Stimulated activated CD8-positive, alpha-beta memory T cell treated with anti-CD3 and anti-CD28 coated beads, Interleukin-2, amount 100 ng/mL, for 1 hour (primary cell): ENCODE measurements at places on chromosomes 13 and 19.

DNA sequence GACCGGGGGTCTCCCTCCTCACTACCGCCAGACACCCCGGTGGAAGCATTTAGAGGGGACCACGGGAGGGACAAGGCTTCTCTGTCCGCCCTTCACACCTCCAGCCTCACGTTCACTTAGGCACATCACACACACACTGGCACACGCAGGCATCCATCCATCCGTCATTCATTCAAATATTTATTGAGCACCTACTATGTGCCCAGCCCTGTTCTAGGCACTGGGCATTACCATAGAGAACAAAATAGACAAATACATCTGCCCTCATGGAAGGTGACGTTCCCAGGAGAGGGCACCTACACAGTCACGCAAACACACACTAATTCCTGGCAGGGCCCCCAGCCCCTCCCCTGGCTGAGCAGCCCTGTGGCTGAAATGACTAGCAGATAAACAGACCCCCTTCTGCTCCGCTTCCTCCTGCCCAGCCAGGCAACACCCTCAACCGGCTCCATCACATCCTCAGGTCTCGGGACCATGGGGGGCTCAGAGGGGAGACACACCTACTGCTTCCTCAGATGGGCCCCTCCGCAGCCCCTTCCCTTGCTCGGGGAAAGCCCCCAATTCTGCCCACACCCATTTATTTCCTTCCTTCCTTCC lies 3.7 kb upstream of the NOP53 start:
- DNase-seq: no peak

DNA sequence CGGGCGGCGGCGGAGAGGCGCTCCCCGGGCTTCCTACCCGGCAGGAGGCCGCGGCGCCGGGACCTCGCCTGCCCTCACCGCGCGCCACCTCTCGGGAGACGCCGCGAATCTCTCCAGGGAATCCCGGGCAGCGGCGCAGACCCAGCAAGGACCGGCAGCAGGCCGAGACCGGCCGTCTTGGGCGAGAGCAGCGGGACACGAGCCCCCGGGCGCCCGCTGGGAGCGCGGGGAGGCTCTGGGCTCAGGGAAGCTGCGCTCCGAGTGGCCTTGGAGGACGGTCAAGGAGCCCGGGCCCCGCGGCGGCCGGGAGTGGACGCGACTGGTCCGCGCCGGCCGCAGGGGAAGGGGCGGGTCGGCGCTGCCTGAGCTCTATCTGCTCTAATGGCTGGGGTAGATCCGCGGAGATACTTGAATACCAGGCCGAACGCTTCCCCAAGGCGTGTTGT lies 14.7 kb downstream of the CDX2 start:
- DNase-seq: no peak

DNA sequence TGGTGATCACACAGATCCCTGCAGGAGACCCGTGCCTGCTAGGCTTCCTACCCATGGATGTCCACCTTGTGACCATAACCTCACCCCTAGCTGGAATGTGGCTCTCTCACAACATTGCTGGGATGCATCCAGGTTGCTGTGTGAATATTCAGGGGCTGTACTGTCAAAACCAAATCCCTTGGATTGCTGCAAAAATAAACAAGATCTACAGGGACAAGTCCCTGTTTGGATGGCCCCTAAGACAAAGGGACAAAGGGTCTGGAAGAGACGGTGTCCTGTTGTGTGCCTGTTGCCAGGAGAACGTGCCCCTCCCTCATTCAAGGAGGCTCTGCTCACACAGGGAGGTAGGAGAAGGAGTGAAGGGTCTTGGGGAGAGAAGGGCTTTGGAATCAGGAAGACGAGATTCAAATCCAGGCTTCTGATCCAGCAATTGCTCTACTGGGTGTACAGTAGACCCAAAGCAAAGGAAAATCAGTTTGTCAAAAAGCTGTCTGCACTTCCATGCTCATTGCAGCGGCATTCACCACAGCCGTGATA lies 89.2 kb upstream of the WASF3 start:
- DNase-seq: no peak

DNA sequence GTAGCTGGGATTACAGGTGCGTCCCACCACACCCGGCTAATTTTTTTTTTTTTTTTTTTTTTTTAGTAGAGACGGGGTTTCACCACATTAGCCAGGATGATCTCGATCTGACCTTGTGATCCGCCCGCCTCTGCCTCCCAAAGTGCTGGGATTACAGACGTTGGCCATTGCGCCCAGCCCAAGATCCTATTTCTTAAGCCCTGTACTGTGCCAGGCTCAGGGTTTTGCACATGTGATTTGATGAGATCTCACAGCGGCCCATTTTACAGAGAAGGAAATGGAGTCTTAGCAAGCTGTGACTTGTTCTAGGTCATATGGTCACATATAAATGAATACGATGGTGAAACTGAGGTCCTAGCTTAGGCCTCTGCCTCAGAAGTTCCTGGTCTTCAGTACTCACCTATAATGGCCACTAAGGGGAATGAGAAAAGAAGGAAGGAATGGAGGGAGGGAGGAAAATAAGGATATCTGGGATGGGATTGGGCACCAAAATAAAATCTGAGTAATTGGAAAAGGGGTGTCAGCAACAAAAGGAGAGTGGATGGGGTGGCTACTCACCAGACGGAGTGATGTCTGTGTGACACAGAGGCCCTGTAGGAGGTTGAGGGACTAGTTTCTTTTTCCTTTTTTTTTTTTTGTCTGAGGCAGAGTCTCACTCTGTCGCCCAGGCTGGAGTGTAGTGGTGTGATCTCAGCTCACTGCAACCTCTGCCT lies 1.3 kb downstream of the OSCAR start:
- no peak for DNase-seq

- no peak for DNase-seq
Measured at GRCh38 chr19:12843999-12844732, 5.9 kb downstream of the MAST1 start.

DNA sequence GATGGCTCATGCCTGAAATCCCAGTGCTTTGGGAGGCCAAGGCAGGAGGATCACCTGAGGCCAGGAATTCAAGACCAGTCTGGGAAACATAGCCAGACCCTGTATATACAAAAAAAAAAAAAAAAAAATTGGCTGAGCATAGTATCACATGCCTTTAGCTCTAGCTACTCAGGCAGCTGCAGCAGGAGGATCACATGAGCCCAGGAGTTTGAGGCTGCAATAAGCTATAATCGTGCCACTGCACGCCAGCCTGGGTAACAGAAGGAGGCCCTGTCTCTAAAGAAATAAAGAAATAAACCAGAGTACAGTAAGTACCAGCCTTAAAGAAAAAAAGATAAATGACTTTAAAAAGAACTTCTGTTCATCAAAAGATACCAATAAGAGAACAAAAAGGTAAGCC lies 52.9 kb downstream of the FAM124A start:
- no peak for DNase-seq

DNA sequence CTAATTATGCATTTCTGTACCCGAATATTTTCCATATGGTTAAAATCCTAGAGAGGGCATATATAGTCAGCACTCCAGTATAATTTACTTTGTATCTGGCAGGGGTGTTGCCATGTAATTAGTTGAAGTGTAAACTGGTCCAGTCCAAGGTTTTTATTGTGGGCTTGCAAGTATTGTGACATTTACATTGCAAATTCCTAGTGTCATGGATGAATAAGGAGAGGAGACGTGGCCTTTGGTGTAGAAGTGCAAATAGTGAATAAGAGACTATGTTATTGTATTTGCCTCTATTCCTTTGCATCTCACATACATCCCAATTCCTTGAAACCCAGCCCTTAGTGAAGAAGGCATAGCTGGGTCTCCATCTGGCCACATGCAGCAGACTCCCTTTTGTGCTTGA lies 330.6 kb downstream of the ATP8A2 start:
- no peak for DNase-seq

DNA sequence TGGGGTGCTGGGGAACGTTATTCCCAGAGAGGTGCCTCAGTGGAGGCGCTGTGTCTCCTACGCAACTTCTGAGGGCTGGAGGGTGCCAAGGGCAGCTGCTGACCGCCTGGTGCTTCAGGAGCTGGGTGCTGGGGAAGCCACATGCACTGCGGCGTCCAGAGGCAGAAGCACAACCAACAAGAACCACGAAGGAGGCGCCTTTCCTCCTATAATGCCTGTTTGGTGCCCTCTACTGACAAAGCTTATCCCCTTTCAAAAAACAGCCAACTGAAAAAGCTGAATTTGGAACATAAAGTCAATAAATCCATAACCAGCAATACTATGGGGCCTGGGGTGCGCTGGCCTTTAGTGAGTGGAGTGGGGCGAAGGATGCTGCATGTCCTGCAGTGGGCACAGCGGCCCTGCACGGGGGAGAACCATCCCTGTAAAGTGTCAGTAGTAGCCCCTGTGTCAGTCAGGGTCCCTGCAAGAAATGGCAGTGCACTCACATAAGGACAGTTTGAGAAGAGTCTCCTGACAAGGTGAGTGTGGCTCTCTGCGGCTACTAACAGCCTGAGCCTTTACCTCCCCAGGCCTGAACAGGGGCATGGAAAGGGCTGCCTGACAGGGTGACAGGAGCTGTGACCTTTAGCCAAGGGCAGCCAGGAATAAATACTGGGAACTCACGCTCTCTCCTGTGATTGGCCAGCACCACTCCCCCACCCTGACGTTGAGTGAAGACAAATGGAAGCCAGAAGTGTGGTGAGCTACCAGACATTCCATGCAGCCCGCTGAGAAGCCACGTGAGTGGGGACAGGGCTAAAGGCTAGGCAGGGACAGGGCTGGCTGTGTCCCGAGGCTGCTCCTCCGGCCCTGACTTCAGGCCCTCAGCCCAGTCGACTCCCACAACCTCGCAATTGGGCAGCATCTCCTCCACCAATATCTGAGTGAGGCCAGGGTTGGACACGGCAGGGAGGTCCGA lies 4.5 kb upstream of the B3GNT8 start:
- no peak for DNase-seq

DNA sequence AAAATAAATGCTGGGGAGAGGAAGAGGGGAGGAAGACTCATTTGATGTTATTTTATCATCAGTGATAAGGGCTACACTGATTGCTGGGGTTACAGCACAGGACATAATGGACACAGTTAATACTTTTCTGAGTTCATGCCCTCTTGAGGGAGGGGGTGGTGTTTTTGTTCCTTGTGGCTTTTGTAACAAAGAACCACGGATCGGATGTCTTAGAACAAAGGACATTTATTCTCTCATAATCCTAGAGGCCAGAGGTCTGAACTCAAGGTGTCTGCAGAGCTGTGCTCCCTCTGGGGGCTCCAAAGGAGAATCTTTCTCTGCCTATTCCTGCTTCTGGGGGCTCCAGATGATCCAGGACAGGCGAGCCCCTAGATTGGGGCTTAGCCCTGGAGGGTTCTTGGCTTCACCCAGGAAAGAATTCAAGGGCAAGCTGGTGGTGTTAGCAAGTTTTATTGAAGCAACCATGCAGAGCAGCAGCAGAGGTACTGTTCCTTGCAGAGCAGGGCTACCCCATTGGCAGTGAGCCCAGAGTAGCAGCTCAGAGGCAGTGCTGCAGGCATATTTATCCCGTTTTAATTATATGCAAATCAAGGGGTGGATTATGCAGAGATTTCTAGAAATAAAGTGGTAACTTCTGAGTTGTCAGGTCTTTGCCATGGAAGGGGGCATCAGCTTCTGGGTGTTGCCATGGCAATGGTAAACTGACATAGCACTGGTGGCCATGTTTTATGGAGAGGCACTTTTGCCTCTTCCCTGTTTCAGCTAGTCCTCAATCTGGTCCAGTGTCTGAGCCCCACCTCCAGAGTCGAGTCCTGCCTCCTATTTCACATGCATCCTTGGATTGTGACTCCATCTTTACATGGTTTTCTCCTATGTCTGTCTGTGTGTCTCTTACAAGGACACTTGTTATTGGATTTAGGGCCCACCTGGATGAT lies 18.0 kb downstream of the VAV1 start:
- no peak for DNase-seq

GRCh38 chr13:27953676-27954405 lies 15.3 kb downstream of the CDX2 start:
- peak; percentile 32 for DNase-seq

- no peak for DNase-seq
Measured at GRCh38 chr19:46066471-46066870, 25.7 kb upstream of the IGFL4 start.

GRCh38 chr19:739998-740715 lies 10.8 kb upstream of the MISP start:
- DNase-seq: no peak

- no peak for DNase-seq
Measured at GRCh38 chr19:49790866-49791265, 22.2 kb downstream of the FUZ start.

GRCh38 chr19:10315335-10316214 lies at the start of gene FDX2:
FDX2 (minus strand) TSS chr19:10316015; CDS start chr19:10315996, 19 bp downstream.
- DNase-seq: peak; percentile 88

- no peak for DNase-seq
Measured at GRCh38 chr19:44430956-44431355, 17.3 kb downstream of the ZNF229 start.

- no peak for DNase-seq
Measured at GRCh38 chr19:51891193-51891747, 3.5 kb upstream of the ZNF577 start.

DNA sequence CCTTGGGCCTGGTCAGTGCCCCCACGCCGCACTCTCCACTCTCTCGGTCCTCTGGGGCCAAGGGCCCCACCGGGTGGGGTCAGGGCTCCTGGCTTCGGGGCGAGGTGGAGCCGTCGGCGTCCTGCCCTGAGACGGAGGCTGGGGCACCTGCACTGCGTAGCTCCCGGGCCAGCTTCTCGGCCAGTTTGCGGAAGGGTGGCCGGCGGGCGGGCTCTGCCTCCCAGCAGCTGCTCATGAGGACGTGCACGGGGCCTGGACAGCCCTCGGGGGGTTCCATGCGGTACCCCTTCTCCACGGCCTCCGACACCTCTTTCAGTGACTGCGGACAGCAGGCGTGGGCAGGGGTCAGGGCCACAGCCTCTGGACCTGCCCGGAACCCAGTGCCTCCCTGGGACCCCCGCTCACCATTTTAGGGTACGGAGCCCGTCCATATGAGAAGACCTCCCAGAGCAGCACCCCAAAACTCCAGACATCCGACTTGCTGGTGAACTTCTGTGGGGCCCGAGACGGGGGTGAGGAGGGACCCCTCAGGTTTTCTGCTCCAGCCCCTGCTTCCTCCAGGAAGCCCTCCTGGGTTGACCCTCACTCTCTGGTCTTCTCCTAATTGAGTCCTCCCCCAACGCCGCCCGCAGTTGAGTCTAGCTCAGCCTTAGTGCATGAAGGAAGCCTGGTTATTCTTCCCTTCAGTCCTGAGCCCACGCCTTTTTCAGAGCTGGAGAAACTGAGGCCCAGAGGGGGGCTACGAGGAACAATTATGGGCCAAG lies 6.3 kb upstream of the RAX2 start:
- DNase-seq: no peak

DNA sequence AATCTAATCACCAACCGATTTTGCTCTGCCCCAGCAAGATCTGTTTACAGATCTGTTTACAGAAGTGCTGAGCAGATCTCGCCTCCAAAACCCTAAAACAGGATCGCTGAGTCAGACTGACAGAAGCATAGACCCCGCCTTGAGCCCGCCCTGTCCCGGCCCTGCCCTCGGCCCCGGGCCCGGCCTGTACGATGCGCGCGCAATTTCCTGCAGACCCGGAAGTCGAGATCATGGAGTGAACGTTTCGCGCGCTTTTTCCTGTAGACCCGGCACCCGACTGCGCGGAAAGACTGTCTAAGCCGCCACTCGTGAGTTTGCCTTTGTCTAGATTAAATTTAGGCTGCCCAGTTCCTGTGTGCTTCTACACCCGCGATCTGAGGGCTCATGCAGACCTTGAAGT lies at the start of gene ZNF534:
TSS of gene ZNF534 (plus strand) at position 212 of the 400 bp plus-strand sequence. CDS start 2,327 bp downstream, outside the sequence.
- no peak for DNase-seq
